ENCODE measurements at places on chromosomes 4 and X. TPM values are rescaled to one million over a fixed set of nuclear protein-coding genes. Genes with fewer than 3 reads are reported as not detected.

GRCh38 chrX:46698691-46699090 lies 60.2 kb downstream of the SLC9A7 start:
- DNase-seq = no peak

DNA sequence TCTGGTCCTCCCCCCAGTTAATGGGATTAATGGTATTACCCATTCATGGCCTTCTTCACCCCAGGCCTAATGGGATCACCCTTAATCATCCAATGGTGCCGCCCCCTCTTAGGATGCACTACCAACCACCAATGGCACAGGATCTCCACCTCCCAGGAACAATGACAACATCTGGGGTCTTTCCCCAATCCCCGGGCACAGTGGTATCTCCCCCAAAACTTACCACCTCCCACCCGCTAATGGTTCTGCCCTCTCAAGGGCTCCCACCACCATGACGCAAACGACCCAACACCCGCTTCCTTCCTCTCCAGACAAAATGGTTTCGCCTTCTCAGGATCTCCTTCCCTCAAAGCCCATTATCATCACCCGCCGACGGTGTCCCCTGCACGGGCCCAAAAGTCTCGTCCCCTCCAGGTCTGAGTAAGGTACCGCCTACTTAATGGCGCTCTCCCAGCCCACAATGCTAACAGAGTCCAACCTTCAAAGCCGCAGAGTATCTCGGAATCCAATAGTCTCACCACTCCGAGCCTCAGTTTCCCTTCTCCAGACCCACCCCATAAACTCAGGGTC lies 458 bp downstream of the GRIPAP1 start:
- DNase-seq = peak; percentile 53

DNA sequence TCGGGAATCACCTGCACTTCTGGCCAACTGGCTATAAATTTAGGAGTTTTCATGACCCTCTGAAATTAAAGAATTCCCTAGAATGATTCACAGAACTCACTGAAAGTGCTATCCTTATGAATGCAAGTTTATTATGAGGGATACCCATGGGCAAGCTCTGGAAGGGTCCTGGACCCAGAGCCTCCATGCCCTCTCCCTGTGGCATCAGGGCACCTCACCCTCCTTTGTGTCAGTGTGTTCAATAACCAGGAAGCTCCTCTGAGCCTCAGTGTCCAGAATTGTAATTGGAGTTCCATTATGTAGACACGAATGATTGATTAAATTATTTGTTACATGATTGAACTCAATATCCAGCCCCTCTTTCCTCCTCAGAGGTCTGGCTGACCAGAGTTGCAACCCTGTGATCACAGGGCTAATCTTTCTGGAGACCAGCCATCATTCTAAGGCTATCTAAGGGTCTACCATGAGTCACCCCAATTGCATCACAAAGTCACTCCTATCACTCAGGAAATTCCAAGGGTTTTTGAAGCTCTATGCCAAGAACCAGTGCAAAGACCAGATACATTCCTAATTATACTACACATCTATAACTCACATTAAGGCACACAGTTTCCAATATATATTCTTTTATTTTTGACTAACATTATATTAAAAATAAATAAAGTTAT lies 8.9 kb downstream of the ANXA3 start:
- no peak for DNase-seq

Gene PCSK1N
- 33.5 TPM for total RNA-seq

Gene FAM114A1
- total RNA-seq = 52.2 TPM

Gene WDR17
- total RNA-seq = 0.57 TPM

DNA sequence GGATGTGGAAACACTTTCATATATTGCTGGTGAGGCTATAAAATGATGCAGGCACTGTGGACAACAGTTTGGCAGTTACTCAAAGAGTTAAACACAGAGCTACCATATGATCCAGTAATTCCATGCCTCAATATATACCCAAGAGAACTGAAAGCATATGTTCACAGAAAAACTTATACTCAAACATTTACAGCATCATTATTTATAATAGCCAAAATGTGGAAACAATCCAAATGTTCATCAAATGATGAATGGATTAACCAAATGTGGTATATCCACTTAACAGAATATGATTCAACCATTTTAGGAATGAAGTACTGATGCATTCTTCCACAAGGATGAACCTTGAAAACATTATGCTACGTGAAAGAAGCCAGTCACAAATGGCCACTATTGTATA lies 603.8 kb downstream of the IQCM start:
- no peak for DNase-seq

DNA sequence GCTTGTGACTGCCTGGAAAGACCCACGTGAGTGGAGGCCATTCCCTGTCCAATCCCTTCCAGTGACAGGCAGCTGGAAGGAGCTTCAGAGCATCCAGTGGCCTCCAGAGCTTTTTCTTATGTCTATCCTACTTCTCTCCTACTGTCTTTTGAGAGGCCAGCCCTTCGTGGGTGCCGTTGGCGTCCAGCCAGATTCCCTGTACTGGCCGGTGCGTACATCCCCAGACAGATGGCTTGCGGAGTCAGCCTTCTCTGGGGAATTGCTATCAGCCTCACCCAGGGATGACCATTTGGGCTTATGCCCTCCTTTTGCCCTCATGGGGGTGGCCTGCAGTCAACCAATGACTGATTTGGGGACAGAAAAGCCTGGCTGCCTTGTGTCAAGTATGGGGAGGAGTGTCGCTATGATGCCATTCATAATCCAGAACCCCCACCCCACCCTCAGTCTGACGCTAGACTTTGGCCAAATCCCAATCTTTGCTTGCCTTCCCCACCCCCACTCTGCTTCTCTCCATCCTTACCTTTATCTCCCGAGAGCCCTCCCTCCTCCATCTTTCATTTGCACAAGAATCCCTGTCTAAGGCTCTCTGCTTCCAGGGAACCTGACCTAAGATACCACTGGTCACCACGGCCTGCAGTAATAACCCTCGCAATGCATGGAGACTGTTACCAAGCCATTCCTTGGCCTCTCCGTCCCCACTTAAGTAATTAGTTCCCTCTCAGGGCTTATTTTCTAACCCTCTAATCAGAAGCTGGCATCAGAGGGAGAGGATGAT lies 150.3 kb upstream of the BCOR start:
- DNase-seq = no peak
